ENCODE measurements at places on chromosomes 16 and 17.

- DNase-seq: no peak
These were observed 2.5 kb upstream of the HEATR9 start for GRCh38 chr17:35870906-35871819.

GRCh38 chr16:71761097-71761496 is 36.6 kb upstream of the PHLPP2 start:
- DNase-seq: no peak

DNA sequence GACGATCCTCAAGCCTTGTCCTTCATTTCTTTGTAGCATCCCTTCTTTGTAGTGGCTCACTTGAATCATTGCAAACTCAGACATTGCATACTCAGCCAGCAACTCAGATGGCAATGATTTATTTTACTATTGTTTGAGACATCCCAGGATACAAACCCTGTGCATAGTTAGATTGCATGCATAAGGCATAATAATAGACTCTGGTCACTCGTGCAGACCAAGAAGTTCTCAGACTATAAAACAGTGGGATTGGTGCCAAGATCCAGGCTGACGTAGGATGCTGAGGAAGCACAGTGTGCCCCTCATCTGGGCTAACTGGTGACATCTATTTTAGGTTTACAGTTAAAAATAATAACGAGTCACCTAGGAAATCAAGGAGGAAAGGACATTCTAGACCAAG is 142.3 kb downstream of the PMP22 start:
- no peak for DNase-seq

GRCh38 chr16:68997564-68997963 is 107.9 kb upstream of the HAS3 start:
- DNase-seq: no peak

DNA sequence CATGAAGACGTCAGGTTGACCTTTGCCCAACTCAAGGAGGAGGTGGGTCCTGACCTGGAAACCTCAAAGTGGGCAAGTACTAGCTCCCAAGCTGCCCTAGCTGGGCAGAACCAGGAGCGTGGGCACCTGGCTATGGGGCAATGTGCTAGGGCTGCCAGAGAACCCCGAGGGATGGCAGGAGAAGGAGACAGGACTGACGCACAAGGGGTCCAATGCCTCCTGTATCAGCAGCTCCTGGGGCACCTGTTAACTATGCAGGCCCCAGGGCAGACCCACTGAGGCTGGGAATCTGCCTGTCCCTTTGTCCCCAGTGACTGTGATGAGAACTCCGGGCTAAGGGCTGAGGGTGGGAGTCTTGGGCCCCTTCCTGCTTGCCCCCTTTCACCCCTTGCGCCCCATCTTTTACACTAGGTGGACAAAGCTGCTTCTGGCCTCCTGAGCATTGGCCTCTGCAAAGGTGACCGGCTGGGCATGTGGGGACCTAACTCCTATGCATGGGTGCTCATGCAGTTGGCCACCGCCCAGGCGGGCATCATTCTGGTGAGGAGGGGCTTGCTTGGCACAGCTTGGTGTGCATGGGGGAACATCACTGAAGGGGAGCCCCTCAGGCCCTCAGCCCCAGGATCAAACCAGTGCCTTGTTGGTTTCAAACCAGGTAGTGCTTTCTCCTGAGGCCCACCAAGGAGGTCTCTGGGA is 7.7 kb downstream of the CHAD start:
- no peak for DNase-seq

DNA sequence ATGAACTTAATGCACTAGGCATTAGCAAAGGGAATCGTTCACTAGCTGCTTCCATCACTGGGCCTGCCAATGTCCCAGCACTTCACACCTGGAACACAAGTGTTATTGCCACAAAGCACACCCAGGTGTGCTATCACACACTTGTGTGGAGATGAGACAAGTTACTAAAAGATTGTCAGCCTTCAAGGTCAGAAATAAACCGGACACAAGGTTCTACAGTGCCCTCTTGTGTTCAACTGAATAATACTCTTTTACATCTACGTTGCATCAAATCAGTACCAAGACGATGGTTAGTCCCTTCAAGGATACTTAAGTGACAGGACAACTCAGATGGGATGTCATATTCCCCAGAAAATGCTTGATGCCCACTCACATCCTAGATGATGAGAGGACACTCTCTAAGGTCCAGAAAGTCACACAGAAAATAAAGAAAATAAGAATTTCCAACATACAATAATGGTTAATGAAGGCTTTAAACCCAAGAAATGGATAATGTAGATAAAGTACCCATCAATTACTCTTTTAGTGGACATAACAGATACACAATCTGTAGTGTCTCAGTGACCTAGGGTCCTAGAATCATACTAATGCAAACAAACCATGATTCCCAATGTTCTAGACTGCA is 16.4 kb upstream of the GLG1 start:
- no peak for DNase-seq

- DNase-seq: no peak
These were observed 21.1 kb upstream of the MYOCD start for GRCh38 chr17:12644623-12645022.

DNA sequence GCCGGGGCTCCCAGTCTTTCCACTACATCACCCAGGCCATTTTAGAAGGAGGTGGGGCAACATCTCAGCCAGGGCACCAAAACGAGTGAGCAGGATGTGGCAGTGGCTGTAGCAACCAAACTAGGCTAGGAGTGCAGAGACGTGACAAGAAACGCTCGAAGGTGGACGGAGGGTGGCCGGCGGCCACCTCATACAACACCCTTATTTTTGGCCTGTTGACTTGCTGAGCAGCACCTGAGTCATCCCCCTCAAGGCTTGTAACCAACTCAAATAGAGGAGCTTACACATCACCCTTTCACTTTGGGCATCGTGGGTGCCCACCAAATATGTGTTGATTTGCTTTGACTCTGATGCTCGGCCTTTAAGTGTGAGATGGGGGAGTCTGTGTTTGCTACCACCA is 23.7 kb upstream of the SOX9 start:
- no peak for DNase-seq

DNA sequence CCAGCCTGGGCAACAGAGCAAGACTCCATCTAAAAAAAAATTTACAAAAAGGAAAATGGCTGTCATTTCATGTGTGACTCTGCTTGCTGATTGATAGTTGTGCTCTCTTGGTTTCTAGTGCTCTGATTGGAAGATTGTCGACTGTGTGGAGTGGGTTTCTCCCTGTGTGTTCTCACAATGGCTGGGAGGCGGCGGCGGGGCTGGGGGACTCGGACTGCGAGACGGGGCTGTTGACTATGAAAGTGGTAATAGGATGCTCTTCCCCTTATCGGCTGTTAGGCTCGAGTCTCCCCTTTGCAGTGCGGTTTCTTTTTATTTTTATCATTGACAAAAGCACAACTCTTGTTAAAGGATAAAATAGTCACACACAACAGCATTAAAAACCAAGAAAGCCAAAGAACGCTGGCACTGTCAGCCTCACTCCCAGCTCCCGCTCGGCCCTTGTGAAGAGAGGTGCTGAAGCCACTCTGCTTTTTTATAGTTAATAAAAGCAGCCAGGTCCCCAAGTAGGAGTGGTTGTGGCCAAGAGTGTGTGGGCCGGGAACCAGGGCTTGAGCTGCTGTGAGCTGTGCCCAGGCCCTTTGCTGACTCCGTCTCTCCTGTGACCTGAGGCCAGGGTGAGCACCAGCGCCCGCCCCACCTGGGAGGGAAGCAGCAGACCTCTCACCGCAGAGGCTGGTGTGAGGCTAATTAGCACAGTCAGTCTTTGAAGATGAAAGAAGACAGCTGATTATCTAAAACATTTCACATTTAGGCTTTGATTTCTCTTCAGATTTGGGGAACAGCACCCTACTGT is 36.5 kb downstream of the TBCD start:
- no peak for DNase-seq

DNA sequence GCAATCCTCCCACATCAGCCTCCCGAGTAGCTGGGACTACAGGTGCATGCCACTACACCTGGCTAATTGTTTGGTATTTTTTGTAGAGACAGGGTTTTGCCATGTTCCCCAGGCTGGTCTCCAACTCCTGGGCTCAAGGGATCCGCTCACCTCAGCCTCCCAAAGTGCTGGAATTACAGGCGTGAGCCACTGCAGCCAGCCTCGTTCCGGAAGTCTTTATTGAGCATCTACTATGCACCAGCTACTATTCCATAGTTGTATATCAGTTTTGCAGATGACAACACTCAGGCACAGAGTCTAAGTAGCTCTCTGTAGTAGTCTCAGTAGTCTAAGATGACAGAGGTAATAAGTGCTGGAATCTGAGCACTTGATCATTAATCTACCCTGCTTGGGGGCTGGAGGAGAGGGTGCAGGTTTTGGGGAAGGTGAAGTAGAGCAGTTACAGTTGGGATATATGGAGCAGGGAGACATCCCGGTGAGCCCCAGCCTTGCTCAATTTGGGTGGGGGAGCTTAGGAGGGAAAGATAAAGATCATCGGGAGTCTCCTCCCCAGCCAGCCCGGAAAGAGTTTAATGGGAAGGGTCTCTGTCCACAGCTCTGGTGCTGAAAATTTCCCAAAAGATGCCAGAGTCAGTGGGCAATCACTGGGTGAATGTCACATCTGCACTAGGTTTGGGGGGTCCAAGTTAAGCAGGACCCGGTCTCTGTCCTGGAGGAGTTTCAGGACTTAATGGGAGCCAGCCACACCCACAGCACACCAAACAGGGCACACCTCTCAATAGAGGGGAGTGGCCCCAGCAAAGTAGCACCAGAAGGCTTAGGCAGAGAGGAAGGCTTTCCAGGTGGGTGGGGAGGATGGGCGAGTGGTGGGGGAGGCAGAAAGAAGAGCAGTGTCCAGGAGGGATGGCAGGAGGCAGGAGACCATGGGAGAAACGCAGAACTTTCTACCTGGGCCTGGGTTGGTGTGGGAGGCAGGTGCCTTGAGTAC is 1.7 kb downstream of the OTOP3 start:
- DNase-seq: no peak

DNA sequence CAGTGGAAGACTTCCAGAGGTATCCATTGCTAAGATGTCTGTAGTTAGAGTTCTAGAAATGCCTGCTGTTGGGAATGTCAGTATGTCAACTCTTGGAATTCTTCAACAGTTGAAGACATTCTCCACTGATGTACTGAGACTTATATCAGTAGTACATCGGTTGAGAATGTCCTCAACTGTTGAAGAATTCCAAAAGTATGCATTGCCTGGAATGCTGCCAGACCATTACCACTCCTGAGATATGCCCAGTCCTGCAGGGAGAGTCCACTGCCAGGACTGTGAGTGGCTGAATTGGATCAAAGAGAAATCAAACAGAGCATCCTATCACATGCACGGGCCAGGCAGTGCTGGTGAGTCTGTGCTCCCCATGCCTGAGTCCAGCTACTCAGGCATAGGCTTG is 42.0 kb downstream of the IL21R start:
- peak; percentile 33 for DNase-seq

- no peak for DNase-seq
These were observed 800 bp downstream of the ZNF747 start for GRCh38 chr16:30533748-30534367.

DNA sequence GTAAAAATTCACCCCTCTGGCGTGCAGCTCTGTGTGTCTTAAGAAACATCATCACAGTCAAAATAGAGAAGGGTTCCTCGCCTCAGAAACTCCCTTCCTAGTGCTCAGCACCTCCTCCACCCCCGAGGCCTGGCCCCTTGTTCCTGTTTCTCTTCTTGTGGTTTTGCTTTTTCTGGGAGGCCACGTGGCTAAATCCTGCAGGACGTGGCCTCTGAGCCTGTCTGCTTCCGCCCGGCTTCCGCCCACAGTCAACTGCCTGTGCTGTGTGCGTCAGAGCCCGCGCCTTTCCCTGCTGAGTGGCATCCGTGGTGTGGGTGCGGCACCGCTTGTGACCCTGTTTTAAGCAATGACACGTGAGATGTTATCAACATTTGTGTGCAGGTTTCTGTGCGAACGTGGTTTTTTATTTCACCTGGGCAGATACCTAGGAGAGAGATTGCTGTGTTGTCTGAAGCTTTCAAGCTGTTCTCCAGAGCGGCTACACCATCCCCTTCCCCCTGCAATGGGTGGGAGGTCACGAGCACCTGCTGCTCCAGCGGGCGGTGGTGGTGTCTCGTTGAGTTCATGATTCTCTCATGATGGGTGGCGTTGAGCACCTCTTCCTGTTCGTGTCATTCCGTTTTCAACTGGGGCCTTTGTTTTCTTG is 21.7 kb downstream of the ACSF3 start:
- DNase-seq: peak; percentile 93

GRCh38 chr16:75198135-75198600 is 8.8 kb downstream of the CTRB2 start:
- no peak for DNase-seq

- DNase-seq: no peak
These were observed 595.7 kb upstream of the CDH5 start for GRCh38 chr16:65770752-65771151.

- DNase-seq: peak; percentile 71
These were observed 12.2 kb downstream of the PRKCB start for GRCh38 chr16:23847948-23848347.

DNA sequence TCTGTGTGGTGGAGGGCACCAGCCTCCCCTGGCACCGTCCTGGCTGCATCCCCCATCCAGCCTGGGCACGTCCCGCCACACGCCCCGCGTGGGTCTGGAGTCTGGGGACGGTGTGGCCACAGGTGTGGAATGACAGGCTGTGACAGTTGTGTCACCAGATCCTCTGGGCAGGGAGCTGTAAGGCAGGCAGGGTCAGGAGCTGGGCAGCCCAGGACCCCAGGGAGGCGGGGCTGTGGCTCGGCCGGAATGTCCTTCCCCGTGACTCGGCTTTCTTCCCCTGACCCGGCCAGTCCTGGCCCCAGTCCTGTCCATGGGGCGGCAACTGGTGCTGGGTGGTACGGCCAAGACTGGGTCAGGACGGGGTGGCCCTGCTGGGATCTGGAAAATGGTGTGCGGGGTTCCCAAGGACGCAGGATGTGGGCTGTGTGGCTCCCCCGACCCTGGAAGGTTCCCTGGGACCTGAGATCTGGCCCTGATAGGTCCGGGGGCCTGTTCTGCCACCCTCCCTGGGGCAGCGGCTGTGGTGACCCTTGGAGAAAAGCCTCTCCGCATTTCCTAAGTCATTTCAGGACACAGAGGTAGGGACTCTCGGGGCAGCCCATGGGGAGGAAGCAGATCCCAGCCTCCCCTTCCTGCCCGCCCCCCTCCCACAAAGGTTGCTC is 3.3 kb upstream of the SLC16A3 start:
- no peak for DNase-seq

DNA sequence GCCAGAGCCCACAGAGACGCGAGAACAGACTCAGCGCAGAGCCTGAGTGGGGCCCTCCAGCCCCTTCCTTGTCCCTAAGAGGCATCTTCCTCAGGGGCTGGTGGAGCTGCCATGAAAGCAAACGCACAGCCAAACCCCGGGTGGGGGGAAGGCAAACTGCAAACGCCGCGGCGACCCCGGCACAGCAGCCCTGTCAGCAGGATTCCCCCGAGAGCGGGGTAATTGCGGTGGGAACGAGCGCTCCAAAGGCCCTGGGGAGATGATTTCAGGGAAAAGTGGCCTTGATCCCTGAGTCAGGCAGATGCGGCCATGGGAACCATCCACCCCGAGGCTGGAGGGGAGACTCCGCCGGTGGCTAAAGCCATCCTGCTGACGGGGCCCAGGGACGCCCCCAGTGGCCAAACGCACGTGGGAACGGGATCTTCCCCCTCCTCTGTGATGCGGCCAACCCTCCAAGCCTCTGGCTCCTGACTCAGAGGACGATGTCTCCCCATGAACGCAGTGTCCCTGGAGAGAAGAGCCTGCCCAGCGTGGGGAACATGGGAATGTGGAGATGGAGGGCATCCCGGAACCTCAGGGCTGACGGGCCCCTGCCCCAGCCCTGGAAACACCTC is 25.1 kb downstream of the SLC7A5 start:
- DNase-seq: no peak

All from CD8-positive, alpha-beta memory T cell (primary cell).